NCI-H69 (cell line): ENCODE measurements at places on chromosomes 11 and 22.

- no peak for DNase-seq
Observed at GRCh38 chr11:19196432-19196831, 5.4 kb downstream of the CSRP3 start.

GRCh38 chr11:89205378-89205777 lies 27.7 kb downstream of the TYR start:
- peak; percentile 41 for DNase-seq

GRCh38 chr22:20520093-20520511 lies 12.7 kb downstream of the MED15 start:
- no peak for DNase-seq

DNA sequence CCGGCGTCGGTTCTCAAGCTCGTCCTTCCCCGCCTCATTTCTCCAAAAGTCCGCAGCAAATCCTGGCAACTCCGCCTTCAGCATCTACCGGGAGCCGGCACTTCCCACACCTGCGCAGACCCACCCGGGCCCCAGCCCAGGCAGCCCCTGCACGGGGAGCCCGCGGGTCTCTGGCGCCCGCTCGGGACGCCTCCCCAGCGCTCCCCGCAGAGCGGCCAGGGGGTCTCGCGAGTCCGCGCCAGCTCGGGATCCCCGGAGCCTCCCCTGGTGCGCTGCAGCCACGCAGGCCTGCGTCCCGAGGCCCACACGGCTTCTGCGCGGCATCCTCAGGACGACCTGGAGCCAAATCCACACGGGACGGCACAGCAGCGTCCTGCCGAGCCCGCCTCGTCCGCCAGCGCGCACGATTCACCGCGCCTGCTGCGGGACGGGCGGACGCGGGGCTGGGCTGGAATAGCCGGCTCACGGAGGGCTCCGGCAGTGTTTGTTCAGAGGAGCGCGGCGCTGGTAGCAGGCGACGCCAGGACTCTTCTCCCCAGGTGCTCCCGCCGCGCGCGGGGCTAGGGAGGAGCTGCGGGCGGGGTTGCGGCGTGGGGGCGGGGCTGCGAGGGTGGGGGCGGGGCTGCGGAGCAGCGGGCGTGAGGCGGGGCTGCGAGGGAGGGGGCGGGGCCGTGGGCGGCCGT lies 816 bp upstream of the PHRF1 start:
- DNase-seq, result peak; percentile 95

DNA sequence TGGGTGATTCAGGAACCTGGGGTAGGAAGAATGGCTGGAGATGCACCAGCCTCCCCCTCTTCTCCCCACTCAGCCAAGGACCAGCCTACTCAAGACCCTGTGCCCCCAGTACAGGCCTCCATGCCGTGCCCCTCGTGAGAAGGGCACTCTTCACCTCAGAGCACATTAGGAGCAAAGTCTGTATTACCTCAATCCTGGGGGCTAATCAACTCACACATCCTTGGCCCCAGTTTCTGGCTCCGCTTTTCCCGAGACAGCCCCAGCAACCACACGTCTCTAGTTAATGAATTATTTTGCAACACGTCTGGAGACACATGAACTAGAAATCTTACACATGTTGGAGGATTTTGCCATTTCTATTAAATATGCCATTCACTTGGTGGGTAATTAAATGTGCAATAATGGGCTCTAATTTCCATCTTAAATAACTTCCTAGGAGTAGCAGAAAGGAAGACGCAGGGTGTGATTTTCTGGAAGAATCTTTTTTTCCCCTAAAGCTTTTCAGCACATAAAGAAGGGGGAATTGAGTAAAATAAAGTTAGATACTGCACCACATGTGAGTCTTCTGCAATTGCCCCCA lies 63.0 kb downstream of the TMPRSS5 start:
- no peak for DNase-seq

DNA sequence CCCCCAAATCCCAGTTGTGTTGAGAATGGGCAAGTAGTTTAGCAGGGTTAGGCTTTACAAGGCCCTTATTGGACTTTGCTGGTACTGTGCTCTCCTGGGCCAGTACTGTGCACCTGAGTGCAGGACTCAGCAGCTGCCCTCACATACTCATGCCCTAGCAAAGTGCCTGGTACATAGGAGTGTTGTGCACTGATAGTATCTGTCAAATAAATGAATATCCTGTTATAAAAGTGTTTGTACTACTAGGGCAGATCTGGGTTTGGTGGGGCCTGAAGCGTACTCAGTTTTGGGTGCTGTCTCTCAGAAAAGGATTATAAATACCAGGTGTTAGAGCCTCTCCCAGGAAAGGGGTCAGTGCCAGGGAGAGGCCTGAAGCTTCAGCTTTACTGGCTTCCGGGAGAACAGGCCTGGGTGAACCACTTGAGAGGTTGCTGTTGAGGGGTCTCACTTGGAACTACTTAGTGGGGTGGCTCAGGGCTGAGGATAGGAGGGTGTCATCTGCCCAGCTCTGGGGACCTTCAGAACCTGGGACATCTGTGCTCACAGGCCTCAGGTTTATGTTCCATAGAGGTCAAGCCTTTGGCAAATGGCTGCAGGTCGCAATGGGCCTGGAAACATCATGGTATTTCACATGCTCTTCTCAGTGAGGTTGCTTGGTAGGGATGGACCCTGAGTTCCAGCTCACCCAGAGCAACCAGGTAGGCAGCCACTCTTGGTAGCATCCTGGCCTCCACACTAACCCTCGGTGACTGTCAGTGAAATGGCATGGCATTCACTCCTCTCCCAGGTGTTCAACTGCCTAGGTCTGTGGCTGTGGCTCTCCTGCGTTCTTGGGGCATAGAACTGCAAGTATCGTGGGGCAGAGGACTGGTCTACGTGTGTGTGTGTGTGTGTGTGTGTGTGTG lies 106.1 kb downstream of the ZBTB16 start:
- DNase-seq, result no peak

DNA sequence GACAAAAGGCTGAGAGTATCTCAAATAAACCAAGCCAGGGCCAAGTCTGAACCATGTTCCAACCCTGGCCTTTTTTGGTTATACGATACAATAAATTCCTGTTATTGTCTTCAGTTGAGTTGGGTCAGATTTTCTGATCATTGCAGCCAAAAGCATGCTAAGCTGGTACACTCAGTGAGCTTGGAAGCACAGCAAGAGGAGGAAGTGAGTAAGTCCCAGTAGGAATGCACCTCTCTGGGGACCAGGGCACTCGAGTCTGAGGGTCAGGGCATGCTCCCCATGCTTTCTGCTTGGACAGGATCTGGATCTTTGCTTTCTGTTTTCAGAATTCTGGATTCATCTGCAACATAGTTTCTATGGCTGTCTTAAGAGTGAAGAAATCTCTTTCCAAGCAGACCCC lies 73.1 kb downstream of the TMPRSS5 start:
- peak; percentile 17 for DNase-seq

GRCh38 chr11:27309046-27309445 lies 54.0 kb downstream of the CCDC34 start:
- DNase-seq, result no peak

GRCh38 chr11:18457450-18457849 lies 1.8 kb downstream of the LDHAL6A start:
- DNase-seq, result no peak

- DNase-seq, result no peak
Observed at GRCh38 chr11:101296896-101297295, 167.3 kb upstream of the PGR start.

DNA sequence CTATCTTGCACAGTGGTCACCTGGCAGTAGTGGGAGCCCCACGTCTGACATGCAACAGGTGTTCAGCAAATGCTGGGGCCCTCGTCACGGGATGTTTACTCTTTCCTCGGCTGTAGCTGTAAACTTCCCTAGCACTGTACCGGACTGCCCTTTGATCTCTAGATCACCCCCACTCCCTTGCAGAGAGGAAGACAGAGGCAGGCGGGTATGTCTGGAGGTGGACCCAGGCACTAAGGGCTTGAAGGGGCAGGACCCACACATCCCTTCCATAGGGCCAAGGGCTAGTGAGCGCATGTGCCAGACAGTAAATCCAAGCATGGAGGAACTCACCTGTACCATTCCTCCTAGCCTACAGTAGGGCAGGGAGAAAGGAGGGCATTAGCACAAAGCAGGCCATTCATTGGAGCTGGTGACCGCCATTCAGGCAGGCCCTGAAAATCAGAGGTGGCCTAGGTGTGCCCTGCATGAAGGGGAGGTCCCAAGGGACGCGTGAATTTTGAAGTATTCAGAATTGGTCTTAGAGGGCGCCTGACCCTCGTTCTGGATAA lies 1.9 kb upstream of the SMTN start:
- peak; percentile 12 for DNase-seq

GRCh38 chr11:131713529-131714134 lies 343.2 kb downstream of the NTM start:
- DNase-seq, result no peak

DNA sequence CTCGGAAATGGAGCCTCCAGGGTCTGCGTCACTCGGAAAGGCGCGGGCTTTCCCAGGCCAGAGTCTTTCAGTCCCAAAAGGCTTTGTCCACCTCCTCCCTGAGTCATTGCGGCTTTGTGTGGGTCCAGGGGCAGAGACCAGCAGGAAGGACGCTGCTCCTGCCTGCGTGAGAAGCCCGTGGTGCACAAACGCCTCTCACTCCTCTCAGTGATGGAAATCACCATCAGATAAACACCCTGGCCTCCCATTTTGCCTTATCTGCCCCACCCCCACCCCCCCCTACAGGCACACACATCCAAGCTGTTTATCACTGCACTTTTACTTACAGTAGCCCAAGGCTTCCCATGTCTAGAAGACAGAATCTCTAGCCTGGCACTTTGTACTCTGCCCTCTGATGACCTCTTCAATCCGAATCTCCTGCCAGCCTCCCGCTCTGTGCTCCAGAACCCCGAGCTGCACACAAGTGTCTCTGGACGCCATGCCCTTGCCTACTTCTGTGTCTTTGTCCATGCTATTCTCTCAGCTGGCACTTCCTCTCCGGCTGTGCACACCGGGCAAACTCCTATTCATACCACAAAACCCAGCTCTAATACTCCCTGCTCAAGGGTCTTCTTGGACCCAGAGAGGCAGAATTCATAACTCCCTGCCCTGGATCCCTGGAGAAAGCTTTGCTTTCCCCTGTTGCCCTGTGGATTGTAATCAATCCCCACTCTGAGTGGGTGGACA lies 954.6 kb downstream of the TBC1D22A start:
- DNase-seq, result no peak

- DNase-seq, result no peak
Observed at GRCh38 chr11:93123351-93123898, 74.4 kb downstream of the SLC36A4 start.

DNA sequence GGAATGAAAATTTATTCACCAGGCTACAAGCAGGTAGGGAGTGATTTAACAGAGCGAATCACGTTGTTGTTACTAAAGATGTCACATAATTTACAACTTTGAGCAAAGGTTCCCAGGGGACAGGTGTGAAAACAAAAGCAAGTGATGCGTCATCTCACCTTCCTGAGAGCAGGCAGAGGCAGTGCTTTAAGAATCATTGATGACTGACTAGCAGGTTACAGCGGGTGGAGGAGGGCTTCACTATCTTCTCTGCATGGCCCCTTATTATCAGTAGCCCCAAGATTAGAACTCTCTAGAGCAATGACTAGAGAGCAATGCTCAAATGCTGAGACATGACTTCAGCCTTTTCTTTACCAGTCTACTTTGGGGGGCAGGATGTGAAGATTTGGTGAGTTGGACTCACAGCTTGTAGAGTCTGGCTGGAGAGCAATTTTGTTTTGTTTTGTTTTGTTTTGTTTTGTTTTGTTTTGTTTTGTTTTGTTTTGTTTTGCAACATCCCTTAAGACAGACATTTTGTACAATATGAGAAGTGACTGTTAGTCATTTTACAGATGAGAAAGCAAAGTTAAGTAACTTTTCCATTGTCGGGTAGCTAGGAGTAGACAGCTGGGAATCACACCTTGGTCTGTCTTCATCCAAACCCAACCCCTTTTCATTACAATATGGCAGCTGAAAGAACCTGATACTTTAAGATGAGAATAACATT lies 84.8 kb downstream of the SLC1A2 start:
- peak; percentile 90 for DNase-seq

- DNase-seq, result peak; percentile 63
Observed at GRCh38 chr11:36156161-36156816, 132.9 kb downstream of the COMMD9 start.

DNA sequence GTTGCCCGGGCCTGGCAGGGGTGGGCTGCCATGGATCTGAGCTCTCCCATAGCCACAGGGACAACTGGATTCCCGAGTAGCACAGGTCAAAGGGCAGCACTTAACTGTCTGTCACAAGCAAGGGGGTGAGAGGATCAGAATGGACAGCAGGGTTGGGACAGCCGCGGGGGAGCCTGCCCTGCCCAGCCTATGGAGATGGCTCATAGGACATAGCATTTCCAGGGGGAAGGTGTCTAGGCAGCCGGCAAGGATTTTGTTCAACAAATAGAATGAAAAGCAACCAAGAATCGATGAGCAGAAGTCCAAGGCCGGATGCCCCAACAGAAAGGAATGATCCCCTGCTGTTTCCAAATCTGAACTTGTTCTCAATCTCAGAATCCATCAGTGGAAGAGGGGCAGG lies 92.9 kb downstream of the RPS6KA4 start:
- no peak for DNase-seq

- DNase-seq, result no peak
Observed at GRCh38 chr11:2205981-2206690, 34.5 kb upstream of the TH start.

DNA sequence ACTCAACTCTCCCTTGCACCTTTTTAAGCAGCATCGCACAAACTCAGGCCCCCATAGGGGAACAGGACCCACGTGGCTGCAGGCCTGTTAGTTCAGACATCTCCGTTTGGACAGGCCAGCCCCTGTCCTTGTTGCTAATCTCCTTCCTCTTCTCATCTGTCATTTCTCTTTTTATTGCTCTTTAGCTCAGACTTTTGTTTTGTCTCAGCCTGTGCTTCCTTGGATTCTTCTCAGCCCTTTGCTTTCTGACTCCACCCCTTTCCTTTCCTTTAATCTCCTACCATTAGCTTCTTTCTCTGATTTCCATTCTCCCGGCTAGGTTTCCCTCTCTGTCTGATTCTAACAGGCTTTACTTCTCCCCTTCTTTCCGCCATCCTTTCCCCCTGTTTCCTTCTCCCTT lies 68.7 kb downstream of the SCN3B start:
- no peak for DNase-seq

- DNase-seq, result no peak
Observed at GRCh38 chr11:42841556-42841955, 470.2 kb upstream of the API5 start.

DNA sequence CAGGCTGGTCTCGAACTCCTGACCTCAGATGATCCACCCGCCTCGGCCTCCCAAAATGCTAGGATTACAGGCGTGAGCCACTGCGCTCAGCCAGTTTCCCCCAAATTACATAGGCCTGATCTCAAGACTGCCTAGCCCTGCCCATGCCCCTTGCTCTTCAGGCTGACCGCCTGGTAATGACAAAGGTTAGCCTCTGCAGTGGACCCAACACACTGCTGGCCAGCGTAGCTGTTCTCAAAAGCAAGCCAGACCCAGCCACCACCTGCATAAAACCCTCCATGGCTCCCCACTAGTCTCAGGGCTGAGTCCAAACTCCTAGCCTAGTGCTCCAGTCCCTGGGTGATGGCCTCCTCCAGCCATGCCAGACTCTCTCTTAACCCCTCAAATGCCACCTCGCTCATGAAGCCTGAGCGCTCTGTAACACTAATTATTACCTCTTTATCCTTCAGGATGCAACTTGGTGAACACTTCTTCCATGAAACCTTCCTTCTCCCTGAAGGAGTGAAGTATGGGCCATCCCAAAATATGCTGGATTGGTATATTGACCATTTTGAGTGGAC lies 836 bp upstream of the RSPH14 start:
- DNase-seq, result no peak

- no peak for DNase-seq
Observed at GRCh38 chr11:5345831-5346230, 2.5 kb upstream of the OR51B5 start.

GRCh38 chr11:104968355-104968855 lies at the start of gene CASP4:
CASP4 (minus strand) TSS chr11:104968574; CDS start chr11:104968525, 49 bp downstream.
- peak; percentile 45 for DNase-seq

GRCh38 chr11:43914466-43914865 lies 28.0 kb upstream of the C11orf96 start:
- DNase-seq, result no peak
